8988T (cell line): ENCODE measurements at places on chromosomes 1 and 21.

- no peak for DNase-seq
These were observed 2.0 kb downstream of the ARHGEF16 start for GRCh38 chr1:3456449-3456963.

GRCh38 chr1:78726686-78727085, 77.1 kb downstream of the IFI44 start:
- DNase-seq, result no peak

DNA sequence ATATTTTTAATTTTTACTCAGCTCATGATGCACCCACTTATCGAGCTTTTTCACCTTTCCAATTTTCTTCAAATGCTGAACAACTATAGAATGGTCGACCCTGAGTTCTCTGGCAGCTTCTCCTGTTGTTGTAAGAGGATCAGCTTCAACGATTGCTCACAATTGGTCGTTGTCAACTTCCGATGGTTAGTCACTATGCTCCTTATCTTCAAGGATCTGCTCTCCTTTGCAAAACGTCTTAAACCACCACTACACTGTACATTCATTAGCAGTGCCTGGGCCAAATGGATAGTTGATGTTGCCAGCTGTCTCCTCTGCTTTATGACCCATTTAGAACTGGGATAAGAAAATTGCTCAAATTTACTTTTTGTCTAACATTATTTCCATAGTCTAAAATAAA, 385.9 kb upstream of the LYPLAL1 start:
- no peak for DNase-seq

GRCh38 chr1:41958015-41958673, 39.4 kb upstream of the HIVEP3 start:
- no peak for DNase-seq

DNA sequence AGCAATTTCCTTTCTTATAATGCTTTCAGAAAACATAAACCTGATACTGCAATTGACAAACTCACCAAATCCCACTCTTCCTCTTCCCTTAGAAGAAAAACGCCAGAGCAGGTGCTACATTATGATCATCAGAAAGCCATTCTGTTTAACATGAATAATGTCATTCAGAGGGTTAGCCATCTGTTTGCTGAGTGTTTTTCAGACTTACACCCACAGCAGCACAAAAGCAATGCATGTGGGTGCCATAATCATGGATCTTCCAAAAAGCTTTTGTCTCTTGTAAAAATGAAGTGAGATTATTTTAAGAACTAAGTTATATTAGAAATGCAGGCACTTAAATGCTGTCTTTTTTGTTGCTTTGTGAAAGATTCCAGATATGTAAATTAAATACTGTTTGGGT, 204.6 kb upstream of the TMPRSS15 start:
- no peak for DNase-seq

DNA sequence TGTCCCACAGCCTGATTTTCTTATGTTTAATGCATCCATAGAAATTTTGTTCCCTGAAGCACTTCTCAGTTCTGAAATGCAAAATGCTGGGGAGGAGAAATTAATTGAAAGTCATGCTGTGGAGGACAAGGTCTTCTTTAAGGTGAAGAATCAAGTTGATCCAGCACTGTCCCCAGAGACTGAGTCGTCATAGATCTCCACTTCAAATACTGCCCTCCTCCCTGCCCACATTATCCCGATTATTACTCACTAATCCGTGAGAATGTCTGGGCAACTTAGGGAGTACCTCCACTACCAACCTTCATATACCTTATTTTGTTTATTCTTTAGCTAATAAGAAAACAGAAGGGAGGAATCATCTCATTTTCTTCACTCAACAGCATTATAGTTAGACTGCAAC, 70.0 kb upstream of the FMN2 start:
- no peak for DNase-seq

DNA sequence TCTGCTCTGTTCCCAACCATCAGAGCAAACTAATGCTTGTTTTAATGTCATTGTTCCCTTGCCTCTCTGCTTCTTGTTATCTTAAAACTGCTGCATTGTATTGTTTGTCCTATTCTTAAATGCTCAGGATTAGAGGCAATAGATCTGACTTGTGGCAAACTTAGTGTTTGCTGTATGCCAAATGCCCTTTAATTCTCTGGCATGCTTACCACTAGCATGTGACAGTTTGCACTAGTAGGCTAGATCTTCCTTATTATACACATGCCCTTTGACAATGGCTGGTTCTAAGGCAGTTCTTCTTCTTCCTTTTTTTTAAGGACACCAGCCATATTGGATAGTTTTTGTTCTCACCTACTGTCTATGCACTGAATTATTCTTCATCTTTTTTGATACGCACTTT, 30.1 kb downstream of the PALMD start:
- DNase-seq, result no peak

GRCh38 chr1:86776108-86776507, 71.7 kb downstream of the SH3GLB1 start:
- no peak for DNase-seq

DNA sequence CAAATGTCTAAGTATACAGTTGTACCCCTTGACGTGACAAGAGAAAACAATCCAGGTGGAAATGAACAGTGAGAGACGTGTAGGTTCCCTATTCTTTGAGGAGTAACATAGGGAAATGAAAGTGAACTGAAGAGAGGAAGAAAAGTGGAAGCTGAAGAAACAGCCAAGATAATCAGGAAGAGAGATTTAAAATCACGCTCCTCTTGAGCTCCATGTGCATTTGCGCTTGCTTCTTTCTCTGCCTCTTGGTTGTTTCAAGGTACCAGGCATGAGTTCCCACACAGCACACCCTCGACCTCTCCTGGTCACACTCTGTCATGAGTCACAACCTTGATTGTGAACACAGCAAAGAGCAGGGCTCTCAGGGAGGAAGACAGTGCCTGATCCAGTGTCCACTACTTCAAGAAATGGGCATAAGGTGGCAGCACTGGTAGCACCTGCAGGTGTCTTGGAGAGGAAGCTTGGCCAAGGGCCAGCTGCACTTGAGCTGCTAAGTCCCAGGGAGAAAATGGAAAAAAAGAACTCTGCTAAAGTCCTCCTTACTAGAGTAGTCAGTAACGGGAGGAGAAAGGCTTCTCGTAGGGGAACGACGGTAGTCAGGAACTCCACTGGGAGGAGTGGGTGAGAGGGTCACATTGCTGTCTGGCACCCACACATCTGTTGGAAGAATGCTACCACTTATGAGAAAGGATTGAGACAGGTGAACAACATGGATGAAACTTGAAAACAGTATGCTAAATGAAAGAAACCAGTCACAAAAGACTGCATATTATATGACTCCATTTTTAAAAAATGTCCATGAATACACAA, 18.3 kb upstream of the ARID1A start:
- peak; percentile 37 for DNase-seq

- DNase-seq, result no peak
These were observed 57.0 kb upstream of the NEK2 start for GRCh38 chr1:211732293-211732980.

DNA sequence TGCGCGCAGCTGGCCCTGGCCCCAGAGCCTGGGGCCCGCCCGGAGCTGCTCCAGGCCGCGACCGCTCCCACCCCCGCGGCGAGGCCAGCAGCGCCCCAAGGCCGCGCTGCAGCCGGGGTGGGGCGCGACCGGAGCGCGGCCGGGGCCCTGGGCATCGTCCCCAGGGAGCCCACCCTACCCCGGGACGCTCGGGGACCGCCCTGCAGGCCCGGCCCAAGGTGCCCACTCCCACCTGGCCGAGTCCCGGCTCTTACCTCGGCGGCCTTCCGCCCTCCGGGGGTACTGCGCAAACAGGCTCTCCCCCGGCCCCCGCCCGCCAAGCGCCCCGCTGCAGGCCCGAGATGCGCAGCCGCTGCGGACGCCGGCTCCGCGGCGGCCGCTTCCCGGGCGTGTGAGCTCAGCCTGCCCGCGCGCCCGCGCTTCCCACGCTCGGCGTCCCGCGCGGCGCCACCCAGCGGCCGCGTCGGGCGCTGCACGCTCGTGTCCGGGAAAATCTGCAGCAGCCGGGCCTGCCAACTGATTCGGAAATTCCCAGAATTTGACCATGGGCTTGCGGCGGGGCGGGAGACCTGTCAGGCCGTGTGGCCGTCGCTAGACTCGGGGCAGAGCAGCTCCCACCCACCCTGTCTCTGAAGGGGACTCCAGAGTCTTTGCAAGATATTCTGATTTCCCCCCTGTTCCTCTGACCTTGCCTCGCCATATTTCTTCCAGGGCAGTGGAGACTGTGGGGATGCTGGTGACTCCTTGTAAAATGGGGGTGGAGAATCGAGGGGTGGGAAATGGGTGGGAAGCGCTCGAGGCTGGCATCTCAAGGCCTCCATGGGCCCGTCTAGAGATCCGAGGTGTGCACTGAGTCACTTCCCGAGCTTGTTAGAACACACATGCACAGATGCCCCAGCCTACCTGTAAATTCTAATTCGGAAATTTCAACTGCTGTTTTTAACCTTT, 41.9 kb downstream of the CD34 start:
- peak; percentile 70 for DNase-seq

DNA sequence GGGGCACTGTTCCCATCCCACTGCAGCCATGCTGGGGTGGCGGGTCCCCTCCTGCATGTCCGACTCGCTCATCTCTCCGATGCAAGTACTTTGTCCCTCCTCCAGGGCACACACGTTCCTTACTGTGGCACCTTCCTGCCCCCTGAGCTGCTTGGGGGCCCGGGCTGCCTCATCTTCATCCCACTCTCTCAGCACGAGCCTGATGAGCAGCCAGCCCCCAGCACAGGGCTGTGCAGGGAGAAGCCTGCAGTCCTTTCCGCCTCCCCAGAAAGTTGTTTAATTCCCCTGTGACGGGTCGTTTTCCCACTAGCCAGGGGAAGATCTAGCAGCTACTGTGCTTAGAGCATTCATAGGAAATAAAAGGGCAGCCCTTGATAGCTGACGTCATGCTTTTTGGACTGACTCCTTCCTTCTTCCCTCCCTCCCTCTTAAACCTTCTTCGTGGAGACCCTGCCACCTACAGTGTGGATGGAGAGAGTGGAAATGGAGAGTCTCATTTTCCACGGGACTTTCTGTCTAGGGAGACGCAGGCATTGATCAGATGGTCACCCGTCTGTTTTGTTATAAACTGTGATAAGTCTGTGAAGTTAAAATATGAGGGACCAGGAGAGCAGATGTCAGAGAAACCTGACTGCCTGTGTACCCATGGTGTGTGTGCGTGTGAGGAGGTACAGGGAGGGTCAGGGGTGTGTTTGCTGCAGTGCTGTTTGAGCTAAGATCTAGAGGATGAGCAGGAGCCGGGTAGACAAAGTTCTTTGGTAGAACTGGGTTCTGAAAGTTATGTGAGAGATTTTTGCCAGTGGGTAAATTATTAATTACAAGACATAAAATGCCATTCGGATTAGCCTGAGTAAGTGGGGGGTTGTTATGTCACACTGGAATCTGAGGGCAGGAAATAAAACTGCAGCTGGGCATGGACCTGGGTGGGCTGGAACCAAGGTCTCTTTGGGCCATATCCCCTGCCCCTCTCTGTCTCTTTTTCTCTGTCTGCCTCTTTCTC, 34.3 kb downstream of the GPR137B start:
- DNase-seq, result no peak

DNA sequence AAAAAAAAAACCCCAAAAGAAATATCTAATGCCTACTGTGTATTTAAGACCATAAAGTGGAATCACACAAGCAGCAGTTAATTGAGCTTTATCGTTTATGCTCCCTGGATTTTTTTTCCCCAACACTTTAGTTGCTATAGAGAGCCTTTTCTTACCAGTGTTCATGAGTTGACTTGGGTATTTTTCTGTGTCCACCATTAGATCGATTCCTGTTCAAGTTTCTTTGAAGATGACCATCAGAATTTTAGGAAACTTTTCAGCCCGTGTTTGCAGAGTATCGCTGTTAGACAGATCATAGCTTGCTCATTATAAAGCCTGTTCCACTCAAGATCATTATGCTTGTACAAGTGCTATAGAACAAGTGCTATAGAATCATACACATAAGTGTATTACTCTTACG, 1.5 kb downstream of the RALGPS2 start:
- no peak for DNase-seq

DNA sequence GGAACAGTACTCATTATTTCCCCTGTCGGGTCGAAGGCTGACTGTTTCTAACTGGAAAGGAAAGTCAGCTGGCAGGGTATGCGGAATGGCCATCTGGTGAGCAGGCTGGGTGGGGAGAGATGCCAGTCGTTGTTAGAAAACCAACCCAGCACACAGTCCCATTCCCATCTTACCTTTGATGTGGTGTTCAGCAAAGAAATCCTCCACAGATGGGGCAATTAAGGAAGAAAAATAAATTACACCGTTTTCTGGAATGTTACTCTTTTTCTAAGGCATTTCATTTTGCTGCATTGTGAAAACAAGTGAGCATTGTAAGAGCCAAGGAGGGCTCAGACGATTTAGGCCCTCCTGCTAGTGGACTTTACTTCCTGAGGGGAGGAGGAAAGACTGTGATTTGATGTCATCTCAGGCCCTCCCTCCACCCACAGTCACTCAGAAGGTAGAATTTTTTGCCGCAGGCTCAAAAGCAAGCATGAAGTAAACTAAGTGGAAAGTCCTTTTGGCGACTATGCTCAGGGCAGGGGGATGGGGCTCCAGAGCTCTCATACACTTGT, at the start of gene SLC16A4:
Gene SLC16A4, minus strand, starts transcription at position 335 of the 554 bp plus-strand sequence. CDS start 1,703 bp downstream, outside the sequence.
- DNase-seq, result no peak

DNA sequence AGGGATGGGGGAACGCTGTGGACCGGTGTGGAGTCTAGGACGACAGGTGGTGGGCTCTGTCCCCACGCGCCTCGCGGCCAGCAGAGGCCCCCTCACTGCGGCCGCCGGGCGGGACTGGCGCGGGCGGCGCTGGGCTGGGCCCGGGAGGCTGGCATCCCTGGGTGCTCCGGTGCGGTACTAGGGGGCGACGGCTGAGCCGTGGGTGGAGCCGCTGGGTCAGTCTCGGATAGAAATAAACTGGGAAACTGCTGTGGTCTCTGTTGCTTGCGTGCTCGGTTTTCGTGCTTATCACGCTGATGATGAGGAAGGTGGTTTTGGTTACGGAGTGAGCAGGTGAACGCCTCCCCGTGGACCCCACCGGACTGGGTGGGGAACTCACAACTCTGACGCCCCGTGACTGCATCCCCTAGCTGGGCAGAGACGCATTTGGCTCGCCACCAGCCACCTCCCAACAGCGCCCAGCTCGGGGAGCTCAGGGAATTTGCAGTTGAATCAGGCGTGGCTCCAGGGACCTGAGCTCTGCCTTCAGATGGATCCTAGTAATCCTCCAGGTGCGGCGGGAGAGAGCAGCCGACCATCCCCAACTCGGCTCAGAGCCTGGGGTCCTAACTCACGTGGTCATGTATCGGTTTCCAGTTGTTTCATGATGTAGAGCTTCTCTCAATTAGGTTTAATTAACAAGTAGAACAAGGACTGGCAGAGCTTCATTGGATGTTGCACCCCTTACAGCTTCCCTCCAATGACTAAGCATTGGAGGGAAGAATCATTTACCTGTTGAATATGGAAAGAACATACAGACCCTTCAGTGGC, 32.1 kb downstream of the HSD17B7 start:
- DNase-seq, result peak; percentile 34
